ENCODE measurements at places on chromosomes 5 and 9.

- H3K4me1 ChIP-seq: peaks cover 10% of the 10 kb centered on the region
- no peaks in the 10 kb centered on the region for H3K36me3 ChIP-seq
- peak; percentile 79 for DNase-seq
- no peak within 1 kb of the TSS for H3K27ac ChIP-seq
These were observed at the start of gene SLC25A48 for GRCh38 chr5:135834639-135835529. Gene SLC25A48 (plus strand): TSS chr5:135834663. CDS start chr5:135834848, 185 bp downstream.

GRCh38 chr5:1708592-1709141, 91.0 kb downstream of the MRPL36 start:
- H3K4me3 ChIP-seq: no peak overlapping the region
- H3K4me1 ChIP-seq: no peaks in the 10 kb centered on the region
- no peak overlapping the region for H3K27ac ChIP-seq
- no peaks in the 10 kb centered on the region for H3K36me3 ChIP-seq
- no peak for DNase-seq

GRCh38 chr9:130662099-130662969, 2.1 kb upstream of the PRDM12 start:
- H3K4me1 ChIP-seq: peaks cover 76% of the 10 kb centered on the region
- H3K36me3 ChIP-seq: no peaks in the 10 kb centered on the region
- no peak overlapping the region for H3K4me3 ChIP-seq
- H3K27me3 ChIP-seq: peaks cover 46% of the 10 kb centered on the region
- DNase-seq: no peak

- H3K27me3 ChIP-seq: no peaks in the 10 kb centered on the region
- H3K4me3 ChIP-seq: no peak overlapping the region
- no peak overlapping the region for H3K27ac ChIP-seq
- no peak for DNase-seq
- no peaks in the 10 kb centered on the region for H3K4me1 ChIP-seq
These were observed 810.3 kb downstream of the BRINP1 start for GRCh38 chr9:118558891-118559290.

GRCh38 chr5:58934629-58935097, 351.8 kb downstream of the RAB3C start:
- H3K4me1 ChIP-seq: no peaks in the 10 kb centered on the region
- DNase-seq: no peak
- no peaks in the 10 kb centered on the region for H3K27me3 ChIP-seq
- no peak overlapping the region for H3K27ac ChIP-seq

DNA sequence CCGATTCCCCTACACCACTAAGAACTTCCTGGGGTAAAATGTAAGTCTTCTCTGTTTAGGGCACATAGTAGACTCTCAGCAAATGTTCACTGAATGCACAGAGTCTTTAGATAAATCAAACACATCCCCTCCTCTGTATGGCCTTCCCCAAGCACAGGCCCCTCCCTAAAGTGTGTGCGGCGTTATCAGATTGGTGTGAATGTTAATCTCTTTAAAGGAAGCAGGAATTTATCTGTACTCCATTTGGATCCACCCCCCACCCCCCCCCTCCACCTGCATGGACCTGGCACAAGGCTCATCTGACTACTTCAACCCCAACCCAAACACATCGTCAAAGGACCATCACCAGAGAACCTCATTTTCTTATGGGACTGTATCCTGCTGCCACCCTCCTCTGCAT, 6.3 kb downstream of the PCDH1 start:
- H3K4me3 ChIP-seq: no peak overlapping the region
- peaks cover 35% of the 10 kb centered on the region for H3K4me1 ChIP-seq
- H3K27ac ChIP-seq: peak overlapping the region; percentile 53
- no peak for DNase-seq
- H3K27me3 ChIP-seq: peaks cover 7% of the 10 kb centered on the region

DNA sequence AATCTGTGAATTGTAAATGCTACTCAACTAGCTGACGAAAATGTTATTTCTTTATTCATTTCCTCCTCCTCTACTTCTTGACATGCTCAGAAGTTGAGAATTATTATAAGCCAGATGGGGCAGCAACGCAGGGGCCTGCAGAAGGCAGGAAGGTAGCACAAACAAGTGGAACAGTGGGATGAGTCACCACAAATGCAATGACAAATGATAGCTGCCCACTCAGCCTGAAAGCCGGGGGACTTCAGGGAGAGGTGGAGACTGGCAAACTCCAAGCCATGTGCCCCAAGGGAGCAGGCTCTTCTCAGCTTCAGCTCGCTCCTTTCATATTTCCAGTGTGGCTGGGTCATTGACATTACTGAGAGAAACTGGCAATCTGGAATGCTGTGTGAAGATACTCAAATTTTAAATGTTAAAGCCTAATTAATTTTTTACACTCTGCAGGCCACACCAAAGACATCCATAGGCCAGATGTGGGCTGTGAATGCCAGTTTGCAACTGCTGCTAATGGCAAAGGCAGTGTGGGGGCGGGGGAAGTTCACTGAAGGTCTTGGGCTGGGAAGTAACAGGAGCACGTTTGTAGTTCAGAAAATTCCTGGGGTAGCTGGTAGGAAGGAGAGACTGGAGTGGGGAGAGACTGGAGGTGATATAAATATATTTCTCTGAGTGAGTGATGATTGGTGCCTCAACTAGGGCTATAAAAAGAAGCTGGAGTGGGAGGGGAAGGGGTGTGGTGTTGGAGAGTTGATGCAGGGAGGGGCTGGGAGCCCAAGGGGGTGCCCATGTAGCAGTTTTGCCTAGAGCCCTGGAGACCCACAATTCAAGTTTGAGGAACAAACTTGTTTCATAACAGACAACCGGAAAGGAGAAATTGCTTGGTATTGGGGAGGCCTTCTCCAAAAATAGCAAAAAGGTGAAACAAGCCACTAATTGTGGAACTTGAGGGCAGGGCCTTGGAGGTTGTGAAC, 20.8 kb upstream of the ADRB2 start:
- H3K27me3 ChIP-seq: no peaks in the 10 kb centered on the region
- no peak for DNase-seq
- no peak overlapping the region for H3K27ac ChIP-seq
- peaks cover 13% of the 10 kb centered on the region for H3K4me1 ChIP-seq
- no peaks in the 10 kb centered on the region for H3K36me3 ChIP-seq

- H3K4me3 ChIP-seq: no peak overlapping the region
- H3K27ac ChIP-seq: no peak overlapping the region
- no peaks in the 10 kb centered on the region for H3K27me3 ChIP-seq
- H3K4me1 ChIP-seq: no peaks in the 10 kb centered on the region
- DNase-seq: no peak
These were observed 639.7 kb downstream of the BNC2 start for GRCh38 chr9:16230731-16231130.

GRCh38 chr9:13500034-13500433, 220.5 kb upstream of the MPDZ start:
- H3K4me3 ChIP-seq: no peak overlapping the region
- H3K36me3 ChIP-seq: no peaks in the 10 kb centered on the region
- DNase-seq: no peak
- no peaks in the 10 kb centered on the region for H3K4me1 ChIP-seq
- H3K27me3 ChIP-seq: no peaks in the 10 kb centered on the region

- no peak overlapping the region for H3K4me3 ChIP-seq
- H3K36me3 ChIP-seq: no peaks in the 10 kb centered on the region
- no peak for DNase-seq
- H3K27ac ChIP-seq: no peak overlapping the region
- peaks cover 35% of the 10 kb centered on the region for H3K4me1 ChIP-seq
These were observed 10.2 kb downstream of the DIAPH1 start for GRCh38 chr5:141608557-141608956.

DNA sequence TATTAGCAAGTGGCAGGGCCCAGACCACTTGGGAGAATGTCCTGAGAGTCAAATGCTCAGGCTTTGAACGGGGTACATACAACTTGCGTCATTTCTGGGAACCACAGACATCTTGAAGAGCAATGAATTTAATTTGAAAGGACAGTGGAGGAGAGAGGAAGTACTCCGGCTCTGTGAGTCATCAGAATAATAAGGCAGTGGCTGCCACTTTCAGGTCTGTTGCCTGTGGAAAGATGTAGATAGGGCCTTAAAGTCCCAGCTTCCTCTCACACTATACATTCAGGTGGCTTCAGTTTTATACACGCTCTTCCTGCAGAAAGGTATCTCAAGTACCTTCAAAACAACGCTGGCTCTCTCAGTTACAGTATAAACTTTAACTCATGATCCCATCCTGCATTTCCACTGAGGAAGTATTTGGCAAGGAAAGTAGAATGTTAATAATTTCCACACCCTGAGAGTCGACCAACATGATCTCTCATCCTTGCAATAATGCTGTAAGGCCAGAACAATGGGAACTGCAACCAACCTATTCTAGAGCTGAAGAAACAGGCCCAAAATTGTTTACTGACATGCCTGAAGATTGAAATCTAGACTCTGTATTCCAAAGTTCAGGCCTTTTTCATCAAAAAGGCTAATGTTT, 6.8 kb upstream of the PRUNE2 start:
- peak; percentile 40 for DNase-seq
- H3K4me1 ChIP-seq: no peaks in the 10 kb centered on the region
- no peak overlapping the region for H3K4me3 ChIP-seq
- no peaks in the 10 kb centered on the region for H3K36me3 ChIP-seq
- no peak overlapping the region for H3K27ac ChIP-seq

- H3K27me3 ChIP-seq: no peaks in the 10 kb centered on the region
- H3K4me1 ChIP-seq: no peaks in the 10 kb centered on the region
- H3K36me3 ChIP-seq: peaks cover 23% of the 10 kb centered on the region
- DNase-seq: no peak
These were observed 41.9 kb downstream of the SETX start for GRCh38 chr9:132312873-132313272.

GRCh38 chr9:68500457-68501381, 40.0 kb downstream of the TMEM252 start:
- H3K4me3 ChIP-seq: no peak overlapping the region
- no peaks in the 10 kb centered on the region for H3K36me3 ChIP-seq
- no peak for DNase-seq
- H3K4me1 ChIP-seq: peaks cover 15% of the 10 kb centered on the region

DNA sequence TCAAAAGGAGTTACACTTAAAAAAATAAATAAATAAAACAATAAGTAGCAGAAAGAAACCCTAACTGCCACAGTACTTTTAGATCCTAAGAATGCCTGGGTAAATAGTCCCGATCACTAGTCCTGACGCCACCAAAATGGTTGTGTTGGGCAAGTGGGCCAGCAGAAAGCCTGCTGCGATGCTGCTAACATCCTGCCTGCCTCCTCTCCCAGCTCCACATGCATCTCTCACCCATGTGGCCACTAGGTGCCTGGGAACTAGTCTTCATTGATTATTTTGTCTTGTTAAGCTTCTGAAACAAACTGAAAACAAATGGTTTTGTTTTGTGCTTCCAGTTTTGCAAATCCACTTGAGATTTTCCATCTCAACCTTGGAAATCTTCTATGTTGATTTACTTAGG, 54.4 kb upstream of the TRAF1 start:
- H3K4me1 ChIP-seq: no peaks in the 10 kb centered on the region
- no peaks in the 10 kb centered on the region for H3K36me3 ChIP-seq
- no peak for DNase-seq
- H3K4me3 ChIP-seq: no peak overlapping the region
- no peaks in the 10 kb centered on the region for H3K27me3 ChIP-seq
- H3K27ac ChIP-seq: no peak overlapping the region

DNA sequence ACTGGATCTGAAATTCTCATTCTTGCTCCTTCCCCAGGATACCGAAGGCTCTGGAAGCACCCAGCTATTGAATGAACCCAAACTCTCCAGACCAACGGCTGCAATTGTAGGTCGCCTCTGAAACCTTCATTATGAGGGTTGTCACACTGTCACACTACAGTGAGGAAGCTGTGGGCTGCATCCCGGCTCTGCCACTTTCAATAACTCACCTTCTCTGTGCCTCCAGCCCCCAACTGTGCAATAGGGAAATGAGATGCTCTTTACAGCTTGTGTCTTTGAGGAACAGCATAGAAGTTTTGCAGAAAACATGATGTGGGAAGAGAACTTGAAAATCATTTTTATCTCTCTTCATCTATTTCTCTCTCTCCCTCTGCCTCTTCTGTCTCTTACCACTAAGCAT, 69.6 kb upstream of the TGFBR1 start:
- H3K27me3 ChIP-seq: no peaks in the 10 kb centered on the region
- H3K4me3 ChIP-seq: no peak overlapping the region
- DNase-seq: no peak
- no peaks in the 10 kb centered on the region for H3K36me3 ChIP-seq

GRCh38 chr5:133523013-133523658, 89.2 kb downstream of the FSTL4 start:
- no peaks in the 10 kb centered on the region for H3K36me3 ChIP-seq
- no peak for DNase-seq
- no peaks in the 10 kb centered on the region for H3K27me3 ChIP-seq
- H3K4me1 ChIP-seq: no peaks in the 10 kb centered on the region
- H3K27ac ChIP-seq: no peak overlapping the region

DNA sequence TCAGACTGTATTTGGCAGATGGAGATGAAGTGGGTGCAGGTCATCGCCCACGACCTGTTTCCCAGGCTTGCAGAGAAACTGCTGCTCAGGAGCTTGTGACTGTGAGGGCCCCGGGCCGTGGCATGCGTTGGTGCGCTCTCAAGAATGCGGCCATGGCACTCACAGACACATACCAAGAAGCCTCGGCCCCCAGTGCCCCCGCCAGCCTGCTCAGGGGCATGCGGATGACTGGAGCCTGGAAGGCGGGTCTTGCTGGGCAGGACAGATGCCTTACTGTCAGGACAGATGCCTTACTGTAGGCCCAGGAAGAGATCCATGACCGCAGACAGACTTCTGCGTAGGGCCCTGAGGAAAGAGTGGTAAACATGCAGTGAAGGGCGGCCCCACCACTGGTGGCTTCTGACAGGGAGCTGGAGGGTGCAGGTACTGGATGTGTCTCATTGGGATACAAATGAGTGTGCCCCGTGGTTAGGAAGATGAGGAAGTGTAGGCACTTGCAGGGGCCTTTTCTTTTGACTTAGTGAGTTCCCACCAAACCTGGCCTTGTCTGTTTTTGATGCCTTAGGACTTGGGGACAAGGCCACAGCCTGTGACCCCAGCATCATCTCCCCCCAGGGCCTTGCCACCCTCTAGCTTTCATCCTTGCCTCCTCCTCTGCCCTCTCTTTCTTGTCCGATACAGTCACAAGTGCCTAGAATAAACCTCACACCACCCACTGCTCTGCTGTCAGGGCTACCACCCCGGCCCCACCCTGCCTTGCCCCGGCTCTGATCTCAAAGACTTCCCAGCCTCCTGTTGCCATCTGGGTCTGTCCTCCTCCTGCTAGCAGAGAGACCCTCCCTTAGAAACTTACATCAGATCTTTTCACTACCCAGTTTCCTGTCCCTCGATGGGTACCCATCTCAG, 68.8 kb upstream of the ABL1 start:
- H3K4me3 ChIP-seq: no peak overlapping the region
- H3K27ac ChIP-seq: no peak overlapping the region
- peaks cover 17% of the 10 kb centered on the region for H3K4me1 ChIP-seq
- H3K27me3 ChIP-seq: no peaks in the 10 kb centered on the region

DNA sequence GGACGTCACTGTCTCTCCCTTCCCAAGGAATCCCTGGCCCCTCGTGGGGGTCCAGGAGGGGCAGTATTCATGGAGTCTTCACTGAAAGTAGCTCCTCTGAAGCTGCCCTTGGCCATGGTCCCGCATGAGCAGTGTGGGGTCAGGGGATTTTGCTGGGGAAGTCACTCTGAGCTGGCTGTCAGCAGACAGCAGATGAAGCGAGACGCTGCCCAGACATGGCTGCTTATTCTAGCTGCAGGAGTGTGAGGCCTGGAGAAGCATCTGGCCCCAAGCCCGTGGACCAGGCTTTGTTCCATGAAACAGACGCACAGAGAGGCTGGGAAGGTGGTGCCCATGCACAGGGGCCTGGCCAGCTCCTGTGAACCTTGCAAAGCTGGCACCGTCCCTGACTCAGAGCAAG, 21.5 kb upstream of the ASS1 start:
- H3K27me3 ChIP-seq: no peaks in the 10 kb centered on the region
- DNase-seq: no peak
- H3K36me3 ChIP-seq: no peaks in the 10 kb centered on the region

Measured in vagina (tissue), 2 donors.